Calu3 (cell line): ENCODE measurements at places on chromosomes 7 and 10. TPM values are rescaled to one million over a fixed set of nuclear protein-coding genes. Genes with fewer than 3 reads are reported as not detected.
A peak's percentile ranks its signal among the peaks of the same experiment; 100 is the strongest.

Gene ANKRD61
- 0.47 and 0.59 TPM in 2 replicates for total RNA-seq

Gene TMEM120A
- 19.3 and 30.8 TPM in 2 replicates for total RNA-seq

Gene TES
- total RNA-seq = 124 and 126 TPM in 2 replicates

Gene MKRN1
- total RNA-seq = 83.9 and 85.3 TPM in 2 replicates

Gene TLX1
- total RNA-seq = not detected in 2 replicates

Gene ARID5B
- total RNA-seq = 9.5 and 10.0 TPM in 2 replicates

Gene ZNF853
- 10.1 and 11.4 TPM in 2 replicates for total RNA-seq

Gene HOXA6
- total RNA-seq = 11.4 and 12.4 TPM in 2 replicates

GRCh38 chr10:49106451-49106850, 8.9 kb downstream of the VSTM4 start:
- no peak for DNase-seq

GRCh38 chr7:11079907-11080306, 106.2 kb downstream of the PHF14 start:
- no peak for DNase-seq

DNA sequence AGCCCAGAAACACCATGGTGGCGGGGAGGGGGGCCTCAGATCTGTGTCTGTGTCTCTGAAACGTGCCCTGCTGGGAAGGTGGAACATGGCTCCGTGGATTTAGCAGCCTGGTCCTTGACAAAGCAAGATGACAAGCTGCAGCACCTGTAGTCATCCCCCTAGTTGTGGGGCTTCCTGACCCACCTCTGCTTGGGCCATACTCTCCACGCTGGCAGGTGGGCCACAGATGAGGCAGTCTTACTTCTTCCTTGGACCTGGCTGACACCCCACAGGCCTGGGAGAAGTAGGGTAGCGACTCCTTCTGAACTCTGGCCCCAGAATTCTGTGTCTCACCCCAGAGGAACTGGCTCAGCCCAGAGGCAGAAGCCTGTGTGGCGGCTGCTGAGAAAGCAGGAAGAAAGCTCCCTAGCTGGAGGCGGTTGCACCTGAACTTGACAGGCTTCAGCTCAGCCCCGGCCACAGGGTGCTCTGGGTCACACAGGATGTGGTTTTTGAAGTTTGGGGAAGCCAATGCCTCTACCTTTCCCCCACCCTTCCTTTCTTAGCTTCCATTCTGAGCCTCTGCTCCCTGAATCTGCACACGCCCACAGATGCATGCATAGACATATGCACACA, 113.9 kb downstream of the ABLIM1 start:
- peak; percentile 56 for DNase-seq

- no peak for DNase-seq
Measured at GRCh38 chr10:119663866-119664698, 12.9 kb downstream of the BAG3 start.

DNA sequence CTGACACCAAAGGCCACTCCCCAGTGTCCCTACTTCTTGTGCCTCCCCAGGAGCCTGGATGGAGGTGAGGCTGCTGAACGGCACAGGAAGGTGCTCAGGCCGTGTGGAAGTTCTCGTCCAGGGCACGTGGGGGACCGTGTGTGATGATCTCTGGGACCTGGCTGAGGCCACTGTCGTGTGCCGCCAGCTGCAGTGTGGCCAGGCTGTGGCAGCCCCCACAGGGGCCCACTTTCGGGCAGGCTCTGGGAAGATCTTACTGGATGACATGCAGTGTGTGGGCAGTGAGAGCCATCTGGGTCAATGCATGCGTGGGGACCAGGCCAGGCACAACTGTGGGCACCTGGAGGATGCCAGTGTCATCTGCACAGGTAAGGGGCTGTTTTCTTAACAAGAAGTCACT, 57.0 kb upstream of the C10orf120 start:
- no peak for DNase-seq

DNA sequence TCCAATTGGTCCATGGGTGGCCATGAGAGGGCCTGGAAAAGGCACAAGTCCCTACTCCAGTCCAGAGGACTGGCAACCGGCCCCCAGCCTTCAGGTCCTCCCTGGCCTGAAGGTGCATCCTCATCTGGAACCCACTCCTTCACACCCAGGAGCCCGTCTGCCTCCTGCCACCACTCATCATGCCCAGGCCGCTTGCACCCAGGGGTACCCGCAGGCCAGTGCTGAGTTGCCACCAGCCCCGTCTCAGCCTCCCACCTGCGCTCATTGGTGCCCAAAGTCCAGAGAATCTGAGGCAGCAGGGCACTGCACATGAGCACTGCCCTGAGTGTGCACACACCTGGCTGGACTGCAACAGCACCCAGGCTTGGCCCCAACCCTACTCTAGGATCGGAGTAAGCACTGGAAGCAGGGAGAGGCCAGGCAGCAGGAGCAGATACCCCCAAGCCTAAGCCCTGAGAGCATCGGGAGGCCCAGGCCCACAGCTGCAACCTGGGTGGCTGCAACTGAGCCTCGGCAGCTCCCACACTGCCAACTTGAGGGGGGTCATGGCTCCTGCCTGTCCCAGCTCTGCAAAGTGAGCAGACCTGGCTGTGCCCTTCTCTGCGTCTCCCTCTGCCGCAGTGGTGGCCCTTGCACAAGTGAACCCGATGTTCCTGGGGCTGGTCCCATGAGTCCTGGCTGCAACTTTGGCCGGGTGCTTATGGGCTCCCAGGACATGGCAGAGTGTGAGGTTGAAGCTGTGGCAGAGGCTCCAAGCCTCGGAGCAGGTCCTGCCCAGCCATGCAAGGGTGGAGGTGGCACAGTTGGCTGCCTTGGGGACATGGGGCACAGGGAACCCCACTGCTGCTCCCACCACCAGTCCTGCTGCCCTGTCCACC, 44.3 kb downstream of the TCERG1L start:
- no peak for DNase-seq

DNA sequence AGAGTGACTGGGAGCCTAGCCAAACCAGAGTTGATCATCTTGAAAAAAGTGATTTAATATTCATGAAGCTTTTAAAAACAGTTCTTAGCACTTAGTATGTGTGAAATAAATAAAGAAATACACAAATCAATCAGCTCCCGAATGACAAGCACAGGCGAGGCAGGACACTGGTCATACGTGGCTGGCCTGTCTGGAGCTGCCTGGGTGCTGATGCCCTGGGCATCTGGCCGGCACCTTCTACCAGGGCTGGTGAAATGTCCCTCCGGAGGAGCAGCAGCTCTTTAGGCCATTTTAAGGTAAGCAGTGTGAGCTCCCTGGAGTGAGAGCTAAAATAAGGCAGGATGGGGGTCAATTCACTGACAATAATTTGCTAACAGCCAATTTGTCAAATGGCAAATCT, 23.7 kb downstream of the IL15RA start:
- DNase-seq = no peak

DNA sequence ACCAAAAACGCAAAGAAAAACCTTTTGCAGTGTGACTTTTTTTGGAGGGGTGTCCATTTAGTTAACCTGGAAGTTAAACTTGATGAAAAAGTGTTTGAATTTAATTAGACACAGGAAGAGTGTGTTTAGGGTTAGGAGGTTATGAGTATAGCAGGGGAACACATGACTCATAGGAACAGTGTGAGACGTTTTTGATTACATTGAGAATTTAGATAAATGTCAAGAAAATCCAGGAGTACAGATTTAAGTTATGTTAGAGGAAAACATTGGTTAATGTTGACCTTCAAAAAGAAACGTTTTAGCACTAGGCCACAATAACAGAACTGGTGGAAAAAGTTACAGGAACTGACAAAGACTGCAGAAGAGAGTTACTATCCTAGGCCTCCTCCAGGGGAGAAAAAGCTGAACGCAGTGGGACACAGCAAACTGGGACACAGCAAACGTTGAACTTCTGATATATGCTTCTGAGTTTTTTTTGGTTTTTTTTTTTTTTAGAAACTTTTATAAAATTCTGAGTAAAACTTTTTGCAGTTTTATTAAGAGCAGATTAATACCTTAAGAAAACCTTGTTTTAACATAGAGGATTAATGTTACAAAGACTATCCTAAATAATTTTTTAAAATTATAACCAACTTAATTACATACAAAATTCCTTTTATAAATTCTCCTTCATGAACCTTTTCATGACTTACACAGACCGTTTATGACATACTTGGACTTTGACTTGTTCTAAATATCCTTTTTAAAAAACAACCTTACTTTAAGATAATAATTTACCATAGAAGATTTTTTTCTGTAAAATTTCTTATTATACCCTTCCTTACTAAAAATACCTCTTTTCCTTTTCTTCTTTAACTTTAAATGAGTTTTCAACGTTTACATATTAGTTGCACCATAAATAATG, 22.2 kb downstream of the LANCL2 start:
- no peak for DNase-seq

- peak; percentile 72 for DNase-seq
Measured at GRCh38 chr10:33155720-33156638, 178.5 kb downstream of the NRP1 start.

DNA sequence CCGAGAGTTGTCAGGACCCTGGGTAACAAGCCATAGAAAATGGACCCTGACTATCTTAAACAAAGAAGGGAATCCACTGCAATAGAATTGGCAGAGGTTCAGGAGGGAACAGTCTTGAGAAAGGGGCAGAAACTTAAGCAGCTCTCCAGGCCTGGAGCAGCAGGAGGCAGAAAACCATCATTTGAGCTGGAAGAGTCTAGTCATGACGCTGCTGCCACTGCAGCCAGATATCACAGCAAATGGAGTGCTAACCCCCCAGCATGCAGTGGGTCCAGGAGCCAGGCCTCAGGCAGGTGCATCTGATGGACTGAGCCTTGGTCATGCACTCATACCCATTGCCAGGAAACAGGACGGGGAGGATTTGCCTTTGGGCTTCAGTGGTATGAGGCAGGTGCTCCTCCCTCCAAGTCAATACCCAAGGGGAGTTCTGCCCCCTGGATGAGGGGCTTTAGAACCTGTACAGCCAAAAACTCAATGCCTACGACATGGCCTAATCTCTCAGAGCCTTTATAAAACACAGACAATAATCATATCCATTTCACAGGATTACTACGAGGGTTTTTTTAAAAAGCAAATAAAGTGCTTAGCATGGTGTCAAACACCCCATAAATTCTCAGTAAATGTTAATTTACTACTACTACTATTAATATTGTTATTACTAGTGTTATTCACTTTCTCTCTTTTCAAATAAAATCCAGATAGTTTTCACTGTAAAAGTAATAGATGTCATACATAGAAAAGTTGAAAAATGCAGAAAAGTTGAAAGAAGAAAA, 30.7 kb downstream of the DUSP5 start:
- DNase-seq = no peak

- no peak for DNase-seq
Measured at GRCh38 chr10:5198386-5198785, 1.7 kb downstream of the AKR1C4 start.

- DNase-seq = peak; percentile 23
Measured at GRCh38 chr7:102872460-102872859, 40.3 kb upstream of the LRRC17 start.

DNA sequence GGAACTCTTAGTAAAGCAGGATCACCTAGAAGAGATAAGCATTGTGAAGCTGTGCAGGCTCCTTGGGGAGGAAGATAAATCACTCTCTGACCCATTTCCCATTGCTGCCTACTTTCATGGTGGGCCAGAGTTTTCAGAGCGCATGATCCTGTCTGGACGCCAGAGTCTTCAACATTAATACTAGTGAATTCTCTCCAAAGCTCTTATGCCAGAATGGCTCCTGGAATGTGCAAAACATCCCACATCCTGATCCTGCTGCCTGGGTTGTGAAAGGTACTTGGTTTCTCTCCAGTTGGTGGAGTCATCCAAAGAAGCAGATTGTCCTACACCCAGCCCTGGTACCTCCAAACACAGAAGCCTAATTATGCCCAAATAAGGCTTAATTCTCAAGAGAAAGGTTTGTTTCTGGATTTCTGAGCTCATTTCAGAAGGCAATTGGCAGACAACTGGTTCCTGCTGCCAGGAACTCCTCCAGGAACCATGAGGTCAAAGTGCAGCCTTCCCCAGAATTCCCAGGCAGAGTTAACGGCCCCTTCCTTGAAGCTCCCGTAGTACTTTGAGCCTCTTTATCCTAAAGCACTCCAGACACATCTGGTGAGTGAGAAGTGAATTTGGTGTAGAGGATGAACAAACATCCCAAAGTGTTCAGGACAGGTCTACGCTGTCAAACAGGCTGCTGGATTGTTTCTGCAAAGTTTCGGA, 495.2 kb downstream of the PLXNA4 start:
- DNase-seq = no peak

- DNase-seq = no peak
Measured at GRCh38 chr10:35409094-35409582, 72.8 kb downstream of the CCNY start.

- DNase-seq = no peak
Measured at GRCh38 chr10:126252884-126253610, 135.2 kb downstream of the ADAM12 start.

DNA sequence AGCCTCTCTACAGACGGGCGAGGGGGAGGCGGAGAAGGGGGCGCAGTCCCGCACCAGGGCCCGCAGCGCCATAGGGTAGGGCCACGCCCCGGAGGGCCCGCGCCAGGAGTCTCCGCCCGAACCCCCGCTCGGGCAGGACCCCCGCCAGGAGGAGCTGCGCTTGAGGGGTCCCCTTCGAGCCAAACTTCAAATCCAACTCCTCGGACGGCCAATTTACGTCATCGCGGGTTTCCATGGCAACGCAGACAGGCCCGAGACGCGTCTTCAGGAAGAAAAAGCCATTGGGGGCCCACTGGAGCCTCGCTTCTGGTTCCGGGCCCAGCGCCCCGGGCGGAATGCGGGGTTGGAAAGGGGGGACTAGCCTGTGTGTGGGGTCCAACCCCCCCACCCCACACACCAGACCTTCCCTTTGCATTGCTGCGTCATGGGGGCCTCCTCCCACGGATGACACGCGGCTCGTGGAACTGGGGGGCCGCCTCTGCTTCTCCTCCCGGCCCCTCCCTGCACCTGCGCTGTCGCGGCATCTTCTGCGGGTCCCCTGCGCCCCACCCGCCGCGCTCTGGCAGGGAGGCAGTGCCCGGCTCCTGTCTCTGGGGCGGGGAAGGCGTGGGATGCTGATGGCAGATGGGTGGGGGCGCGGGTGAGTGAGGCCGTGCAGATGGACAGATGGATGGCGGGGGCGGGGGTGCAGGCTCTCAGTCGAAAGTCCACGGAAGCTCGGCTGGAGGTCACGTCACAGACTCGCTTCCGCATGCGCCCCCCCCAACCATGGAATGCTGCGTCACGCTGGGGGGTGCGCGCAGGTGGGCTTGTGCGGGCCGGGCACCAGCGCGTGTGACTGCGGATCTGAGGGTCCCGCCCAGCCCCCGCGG, 1.2 kb downstream of the CALY start:
- peak; percentile 38 for DNase-seq

- DNase-seq = no peak
Measured at GRCh38 chr10:24669285-24669852, 54.3 kb downstream of the ARHGAP21 start.

GRCh38 chr7:111531993-111532392, 30.3 kb downstream of the IMMP2L start:
- DNase-seq = no peak

- no peak for DNase-seq
Measured at GRCh38 chr7:66150471-66150870, 35.8 kb downstream of the CRCP start.

- DNase-seq = no peak
Measured at GRCh38 chr10:35559416-35559815, 45.7 kb upstream of the GJD4 start.

DNA sequence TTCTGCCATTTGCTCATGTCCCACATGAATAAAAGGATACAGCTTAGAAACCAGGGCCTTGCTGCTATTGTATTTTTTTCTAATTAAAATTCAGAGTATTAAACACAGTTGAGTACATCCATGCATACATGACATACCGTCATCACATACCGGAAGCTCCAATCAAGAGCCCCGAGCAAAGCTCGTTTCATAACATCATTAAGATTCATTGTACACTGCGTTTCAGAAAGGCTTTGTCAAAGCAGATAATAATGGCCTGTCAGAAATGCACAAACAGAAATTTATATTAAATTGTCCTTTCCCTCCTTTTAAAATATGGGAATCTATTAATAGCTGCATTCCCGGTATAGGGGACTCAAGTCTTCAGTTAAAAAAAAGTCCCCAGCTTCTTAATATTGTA, 103.4 kb downstream of the PRTFDC1 start:
- DNase-seq = no peak
